AG04449 (cell line): ENCODE measurements at places on chromosomes 6 and 20.
A peak's percentile ranks its signal among the peaks of the same experiment; 100 is the strongest.

DNA sequence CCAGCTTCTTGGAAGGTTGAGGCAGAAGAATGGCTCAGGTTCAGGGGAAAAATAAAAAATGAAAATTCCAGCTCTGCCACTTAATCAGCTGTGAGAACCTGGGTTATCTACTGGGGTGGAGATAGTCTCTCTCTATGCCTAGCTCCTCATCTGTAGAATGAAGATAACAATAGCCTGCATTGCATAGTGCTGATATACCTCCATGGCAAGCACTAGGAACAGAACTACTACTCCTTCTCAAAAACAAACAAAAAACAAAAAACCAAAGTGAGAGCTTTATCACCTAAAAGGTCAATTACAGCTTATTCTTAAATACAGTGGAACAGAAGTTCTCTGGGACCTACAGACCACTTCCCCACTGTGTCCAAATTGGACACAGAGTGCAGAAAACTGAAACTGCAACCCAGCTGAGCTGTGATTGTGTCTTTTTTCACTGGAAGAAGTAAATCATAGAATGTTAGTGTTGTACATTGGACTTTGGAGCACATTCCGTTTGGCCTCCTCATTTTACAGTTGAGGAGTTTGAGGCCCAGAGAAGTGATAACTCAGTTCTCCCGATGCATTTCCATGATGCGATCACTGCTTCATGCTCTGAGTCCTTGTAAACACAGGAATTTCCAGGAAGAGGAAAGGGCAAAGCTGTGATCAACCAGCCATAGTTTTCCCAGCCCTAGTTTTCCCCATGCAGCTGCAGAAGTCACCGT, 23.3 kb downstream of the MTFR2 start:
- DNase-seq, result no peak

GRCh38 chr20:48604936-48605335, 222.9 kb downstream of the PREX1 start:
- no peak for DNase-seq

- no peak for DNase-seq
Measured at GRCh38 chr20:45426320-45427016, 10.5 kb downstream of the PIGT start.

DNA sequence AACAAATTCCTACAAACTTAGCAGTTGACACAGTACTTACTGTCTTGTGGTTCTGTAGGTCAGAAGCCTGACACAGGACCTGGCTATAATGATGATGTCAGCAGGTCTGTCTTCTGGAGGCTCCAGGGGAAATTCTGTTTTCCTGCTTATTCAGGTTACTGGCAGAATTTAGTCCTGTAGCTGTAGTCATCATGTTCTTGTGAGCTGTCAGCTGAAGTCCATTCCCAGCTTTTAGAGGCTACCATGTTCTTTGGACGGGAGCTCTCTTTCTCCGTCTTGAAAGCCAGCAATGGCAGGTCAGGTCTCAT, 99.2 kb downstream of the HIVEP1 start:
- DNase-seq, result no peak

GRCh38 chr6:39044181-39044580, 4.4 kb upstream of the GLP1R start:
- DNase-seq, result no peak

- DNase-seq, result no peak
Measured at GRCh38 chr6:169725125-169726048, 1.1 kb upstream of the PHF10 start.

DNA sequence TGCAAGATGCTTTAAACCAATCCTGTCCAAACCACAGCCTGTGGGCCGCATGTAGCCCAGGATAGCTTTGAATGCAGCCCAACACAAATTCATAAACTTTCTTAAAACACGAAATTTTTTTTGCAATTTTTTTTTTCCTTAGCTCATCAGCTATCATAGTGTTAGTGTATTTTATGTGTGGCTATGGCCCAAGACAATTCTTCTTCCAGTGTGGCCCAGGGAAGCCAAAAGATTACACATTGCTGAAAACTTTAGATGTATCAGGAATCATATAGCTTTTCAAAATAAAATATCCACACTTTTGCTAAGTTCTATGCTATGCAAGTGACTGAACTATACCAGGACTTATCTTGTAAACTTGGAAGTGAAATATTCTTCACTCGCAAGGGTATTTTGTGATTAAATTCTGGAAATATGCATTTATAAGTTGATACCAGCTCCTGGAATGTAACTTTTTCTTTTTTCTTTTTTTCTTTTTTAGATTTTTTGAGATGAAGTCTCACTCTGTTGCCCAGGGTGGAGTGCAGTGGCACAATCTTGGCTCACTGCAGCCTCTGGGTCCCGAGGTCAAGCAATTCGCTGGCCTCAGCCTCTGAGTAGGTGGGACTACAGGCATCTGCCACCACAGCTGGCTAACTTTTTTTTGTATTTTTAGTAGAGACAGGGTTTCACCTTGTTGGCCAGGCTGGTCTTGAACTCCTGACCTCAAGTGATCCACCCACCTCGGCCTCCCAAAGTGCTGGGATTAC, 49.8 kb downstream of the MTHFD1L start:
- DNase-seq, result no peak

DNA sequence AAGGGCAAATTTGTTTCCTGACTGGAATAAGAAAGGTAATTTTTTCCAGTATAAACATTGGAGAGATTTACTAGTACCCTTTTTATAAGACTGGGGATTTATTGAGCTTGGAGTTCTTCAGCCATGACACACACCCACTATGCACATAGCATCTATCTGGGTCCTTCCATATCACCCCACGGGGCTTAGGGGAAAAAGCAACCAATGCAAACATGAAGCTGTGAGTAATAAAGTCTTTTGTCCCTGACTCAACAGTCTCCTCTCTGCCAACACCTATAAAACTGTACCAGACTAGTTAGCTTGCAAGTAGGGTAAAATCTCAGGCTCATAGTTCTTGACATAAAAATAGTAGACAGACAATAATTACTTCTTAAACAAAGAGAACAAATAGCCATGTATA, 23.4 kb downstream of the COL21A1 start:
- peak; percentile 82 for DNase-seq

GRCh38 chr6:6969761-6970223, 138.0 kb upstream of the RREB1 start:
- DNase-seq, result no peak

- no peak for DNase-seq
Measured at GRCh38 chr6:30360139-30360538, 15.2 kb downstream of the RPP21 start.

- no peak for DNase-seq
Measured at GRCh38 chr6:139175389-139175948, 40.6 kb downstream of the HECA start.

DNA sequence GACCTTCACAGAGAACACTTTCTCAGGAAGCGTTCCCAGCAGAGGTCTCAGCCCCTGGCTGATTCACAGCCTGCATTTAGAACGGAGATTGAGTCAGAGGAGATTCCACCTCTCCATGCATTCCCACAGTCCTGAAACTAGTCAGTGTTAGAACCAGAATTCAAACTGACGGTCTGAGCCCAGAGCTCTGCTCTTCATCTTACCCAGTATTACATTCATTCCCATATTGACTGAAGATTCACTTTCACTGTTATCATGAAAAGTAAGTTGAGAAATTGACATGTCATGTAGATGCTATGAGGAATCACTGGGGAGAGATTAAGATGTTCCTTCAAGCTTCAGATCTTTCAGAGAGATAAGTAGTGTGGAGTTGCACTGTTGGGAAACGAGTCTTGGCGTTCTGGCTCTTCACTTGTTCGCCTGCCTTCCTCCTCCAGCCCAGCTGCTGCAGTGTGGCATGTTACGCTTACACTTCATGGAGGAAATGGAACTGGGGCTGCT, 28.3 kb downstream of the MAS1 start:
- no peak for DNase-seq

DNA sequence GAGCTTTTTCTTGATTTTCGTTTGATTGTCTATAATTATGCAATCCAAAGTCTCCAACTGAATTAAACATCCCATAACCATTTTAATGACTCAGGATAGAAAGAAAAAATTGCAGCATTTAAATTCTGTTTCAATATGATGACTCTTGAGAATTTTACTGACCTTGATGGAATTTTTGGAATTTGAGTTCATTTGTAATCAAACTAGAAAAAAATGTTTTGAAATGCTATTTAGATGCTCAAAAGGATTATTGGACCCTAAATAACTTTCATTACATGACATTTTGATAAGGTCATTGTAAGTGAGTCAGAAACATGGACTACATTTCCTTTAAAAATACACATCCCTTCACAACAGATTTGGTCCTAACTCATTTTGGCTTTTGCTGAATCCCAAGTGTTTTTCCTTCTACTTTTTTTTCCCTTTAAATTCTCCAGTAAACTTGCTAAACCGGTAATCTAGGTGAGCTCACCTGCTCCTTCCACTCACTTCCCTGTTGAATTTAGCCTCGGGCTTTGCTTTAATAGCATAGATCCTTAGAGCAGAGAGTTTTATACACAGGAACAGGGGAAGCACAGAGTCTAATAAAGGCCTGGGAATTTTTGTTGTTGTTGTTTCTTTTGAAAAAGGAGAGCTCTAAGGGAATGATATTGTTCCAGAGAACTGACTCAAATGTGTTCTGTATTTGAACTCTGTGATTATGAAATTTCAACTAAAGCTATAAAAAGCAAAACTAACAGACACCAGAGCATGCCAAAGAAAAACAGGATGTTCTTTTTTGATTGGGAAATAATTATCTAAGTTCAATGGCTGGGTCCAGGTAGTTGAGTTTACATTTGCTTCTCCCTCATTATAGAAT, 1088.2 kb upstream of the CITED2 start:
- DNase-seq, result no peak

DNA sequence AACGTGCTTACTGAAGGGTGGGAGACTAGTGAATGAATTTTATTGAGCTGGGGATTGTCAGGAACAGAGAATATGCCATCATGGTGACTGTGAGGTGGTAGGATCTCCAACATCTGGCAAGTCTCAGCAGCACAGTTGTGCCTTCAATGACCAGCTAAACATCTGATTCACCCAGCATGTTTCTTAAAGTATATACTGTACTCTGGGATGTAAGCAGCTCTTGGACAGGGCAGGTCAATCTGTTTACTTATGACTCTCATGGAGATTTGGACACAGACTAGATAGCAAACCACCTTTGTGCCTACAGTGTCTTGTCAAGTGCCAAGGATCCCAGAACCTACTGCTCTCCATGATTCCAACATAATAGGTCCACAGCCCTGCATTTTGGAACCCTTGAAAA, 801.0 kb upstream of the CITED2 start:
- DNase-seq, result no peak

GRCh38 chr6:21845018-21845417, 251.5 kb downstream of the SOX4 start:
- no peak for DNase-seq

DNA sequence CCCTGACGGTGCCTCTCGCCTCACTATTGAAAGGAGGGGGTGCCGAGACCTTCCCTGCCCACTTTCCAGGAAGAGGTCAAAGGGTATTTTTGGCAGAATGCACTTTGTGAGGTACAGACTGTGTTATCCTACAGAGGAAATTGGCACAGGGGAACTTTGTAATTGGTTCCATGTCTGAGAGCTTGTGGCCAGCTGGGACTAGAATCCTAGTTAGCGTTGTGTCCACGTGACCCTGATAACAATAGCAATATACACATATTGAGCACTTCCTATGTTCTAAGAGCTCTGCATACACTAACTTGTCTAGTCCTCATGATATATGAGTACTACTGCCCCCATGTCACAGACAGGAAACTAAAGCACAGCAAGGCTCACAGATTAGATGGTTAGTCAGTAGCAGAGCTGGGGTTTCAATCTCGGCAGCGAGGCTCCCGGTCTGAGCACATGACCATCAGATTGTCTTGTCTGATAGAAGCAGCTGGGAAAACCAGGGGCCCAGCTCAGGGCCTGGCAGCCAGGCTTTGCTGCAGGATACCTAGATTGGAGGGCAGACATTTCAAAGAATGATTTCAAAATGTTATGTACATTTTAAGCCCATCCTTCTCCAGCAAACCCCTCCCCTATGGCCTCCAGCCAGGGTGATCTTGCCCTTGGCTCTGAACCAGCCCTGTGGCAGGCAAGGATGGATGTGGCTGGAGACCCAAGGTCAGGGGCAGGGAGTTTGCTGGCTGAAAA, 1.4 kb downstream of the MAPK13 start:
- DNase-seq, result no peak

DNA sequence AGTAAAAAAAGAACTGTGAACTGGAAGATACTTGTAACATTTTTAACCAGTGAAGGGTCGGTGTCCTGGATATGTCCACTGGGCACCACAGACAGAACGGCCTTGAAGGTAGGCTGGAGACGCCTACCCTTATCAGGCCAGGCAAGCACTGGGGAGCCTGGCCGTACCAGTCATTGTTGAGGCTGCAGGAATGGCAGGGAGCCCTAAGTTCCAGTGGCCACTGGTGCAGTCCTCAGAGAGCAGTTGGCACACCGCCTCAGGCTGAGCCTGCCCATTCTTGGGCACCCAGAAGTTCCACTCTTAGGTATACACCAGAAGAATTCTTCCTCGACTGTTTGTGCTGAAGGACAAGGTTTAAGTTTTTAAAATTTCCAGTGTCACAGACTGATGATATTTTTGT, 20.5 kb downstream of the DNAJC5 start:
- no peak for DNase-seq

DNA sequence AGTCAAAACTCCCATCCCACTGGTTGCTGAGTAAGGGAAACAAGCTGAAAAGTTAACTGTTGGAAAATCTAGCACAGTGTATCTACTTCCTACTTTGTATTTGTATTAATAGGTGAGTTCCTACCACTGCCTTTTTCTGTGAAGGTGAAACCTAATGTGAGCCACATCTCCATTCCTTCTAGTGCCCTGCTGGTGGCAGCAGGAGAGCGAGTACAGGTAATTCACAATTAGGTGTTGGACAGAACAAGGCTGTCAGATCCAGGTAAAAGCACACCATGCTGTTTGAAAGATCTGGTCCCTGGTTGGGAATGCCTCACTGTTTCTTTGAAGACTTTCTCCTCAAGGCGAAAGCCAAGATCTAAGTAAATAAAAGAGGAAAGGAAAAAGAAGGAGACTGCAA, 528.4 kb downstream of the PKHD1 start:
- DNase-seq, result no peak

- DNase-seq, result no peak
Measured at GRCh38 chr6:170404697-170405096, 98.1 kb downstream of the FAM120B start.

DNA sequence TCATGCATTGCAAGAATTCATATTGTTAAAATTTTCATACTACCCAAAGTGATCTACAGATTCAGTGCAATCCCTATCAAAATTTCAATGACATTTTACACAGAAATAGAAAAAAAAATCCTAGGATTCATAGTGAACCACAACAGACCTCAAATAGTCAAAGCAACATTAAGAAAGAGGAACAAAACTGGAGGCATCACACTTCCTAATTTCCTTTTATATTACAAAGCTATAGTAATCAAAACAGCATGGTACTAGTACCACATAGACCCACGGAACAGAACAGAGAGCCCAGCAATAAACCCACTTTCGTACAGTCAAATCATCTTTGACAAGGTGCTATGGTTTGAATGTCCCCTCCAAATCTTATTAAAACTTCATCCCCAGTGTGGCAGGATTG, 39.7 kb downstream of the NTSR1 start:
- no peak for DNase-seq
